Muscle of arm (tissue), 14 donors: ENCODE measurements at places on chromosomes 7 and 10.

GRCh38 chr7:158110661-158111048, 477.0 kb downstream of the PTPRN2 start:
- DNase-seq, result no peak

- DNase-seq, result no peak
Measured at GRCh38 chr7:33590916-33591315, 314.4 kb upstream of the BMPER start.

- no peak for DNase-seq
Measured at GRCh38 chr7:50827281-50827680, 44.6 kb upstream of the GRB10 start.

GRCh38 chr10:6579904-6580278, at the start of gene PRKCQ:
PRKCQ (minus strand) TSS chr10:6580276; CDS start chr10:6515135, 65,141 bp downstream.
- no peak for DNase-seq

DNA sequence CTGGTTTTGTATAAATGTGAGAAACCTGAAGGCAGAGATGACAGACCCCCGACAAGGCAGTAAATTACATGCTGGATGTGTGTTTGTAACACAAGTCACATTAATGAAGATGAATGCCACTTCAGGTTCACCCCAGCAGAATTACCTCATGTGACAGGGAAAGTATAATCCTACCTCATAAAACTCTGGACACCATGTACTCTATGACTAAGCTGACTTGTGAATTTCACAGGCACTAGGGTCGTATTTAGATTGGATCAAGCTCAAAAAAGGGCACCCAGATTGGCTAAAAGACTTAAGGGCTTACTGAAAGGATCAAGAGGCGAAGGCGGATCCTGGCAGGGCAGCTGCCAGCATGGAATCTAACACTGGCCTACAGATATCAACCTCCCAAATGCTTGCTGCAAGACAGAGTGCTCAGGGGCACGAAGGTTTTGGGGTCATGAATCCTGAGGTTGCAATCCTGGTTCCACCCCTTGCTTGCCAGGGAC, 161.4 kb downstream of the PIP4K2A start:
- DNase-seq, result no peak

- DNase-seq, result no peak
Measured at GRCh38 chr10:125689955-125690569, 7.1 kb upstream of the TEX36 start.

DNA sequence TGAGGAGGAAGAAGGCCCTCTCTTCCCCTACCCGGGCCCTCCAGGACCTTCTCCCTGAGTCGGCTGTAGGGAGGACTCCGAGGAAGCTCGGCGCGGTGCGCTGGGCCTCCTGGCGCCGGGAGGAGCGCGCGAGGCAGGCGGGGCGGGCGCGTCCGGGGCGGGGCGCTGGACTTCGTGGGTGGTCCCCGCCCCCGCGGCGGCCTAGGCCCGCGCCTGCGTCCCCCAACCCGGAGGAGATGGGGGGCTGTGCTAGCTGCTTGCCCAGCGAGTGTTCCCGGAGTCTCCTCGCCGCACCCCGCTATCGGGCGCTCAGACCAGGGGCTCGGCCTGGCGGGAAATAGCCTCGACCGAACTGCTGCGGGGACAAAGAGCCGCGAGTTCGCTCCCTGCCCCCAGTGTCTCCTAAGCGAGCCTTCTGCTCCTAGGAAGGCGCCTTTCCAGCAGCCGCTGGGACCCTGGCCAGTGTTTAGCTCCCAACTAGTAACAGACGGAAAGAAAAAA, 19.2 kb upstream of the SMO start:
- peak; percentile 72 for DNase-seq

DNA sequence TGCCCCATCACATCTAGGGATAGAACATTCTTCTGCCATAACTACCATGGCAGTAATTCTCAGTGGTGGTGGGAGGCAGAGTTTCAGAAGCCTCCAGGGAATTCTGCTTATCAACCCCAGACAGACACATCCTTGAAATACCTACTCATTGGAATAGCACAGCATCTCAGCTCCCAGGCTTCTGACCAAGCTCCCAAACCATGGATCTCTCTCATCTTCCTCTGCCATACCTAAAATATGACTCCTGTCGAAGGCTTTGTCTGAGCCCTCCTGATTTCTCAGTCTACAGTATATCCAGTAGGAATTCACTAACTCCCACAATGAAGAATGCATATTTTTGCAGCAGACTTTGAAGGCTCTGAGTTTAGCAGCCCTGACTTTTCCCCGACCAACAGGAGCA, 687.5 kb downstream of the GRID1 start:
- DNase-seq, result no peak

- DNase-seq, result no peak
Measured at GRCh38 chr10:35451151-35452016, 115.1 kb downstream of the CCNY start.

GRCh38 chr10:61503051-61503450, 49.9 kb upstream of the TMEM26 start:
- DNase-seq, result no peak

DNA sequence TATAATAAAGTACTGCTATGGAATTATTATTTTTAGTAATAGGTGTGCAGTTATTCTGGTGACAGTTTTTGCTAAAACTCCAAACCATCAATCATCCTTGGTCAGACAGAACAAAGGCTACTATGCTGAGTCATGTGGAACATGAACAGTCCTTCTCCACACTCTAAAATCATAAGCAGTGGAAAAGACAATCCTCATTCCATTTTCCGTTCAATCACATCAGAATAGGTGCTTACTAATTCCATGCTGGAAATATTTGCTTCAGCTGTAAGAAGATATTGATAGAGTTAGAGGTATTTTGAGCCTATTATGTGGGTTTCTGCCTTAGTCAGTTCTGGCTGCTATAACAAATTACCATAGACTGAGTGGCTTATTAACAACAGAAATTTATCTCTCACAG, 82.9 kb downstream of the FAM13C start:
- no peak for DNase-seq

DNA sequence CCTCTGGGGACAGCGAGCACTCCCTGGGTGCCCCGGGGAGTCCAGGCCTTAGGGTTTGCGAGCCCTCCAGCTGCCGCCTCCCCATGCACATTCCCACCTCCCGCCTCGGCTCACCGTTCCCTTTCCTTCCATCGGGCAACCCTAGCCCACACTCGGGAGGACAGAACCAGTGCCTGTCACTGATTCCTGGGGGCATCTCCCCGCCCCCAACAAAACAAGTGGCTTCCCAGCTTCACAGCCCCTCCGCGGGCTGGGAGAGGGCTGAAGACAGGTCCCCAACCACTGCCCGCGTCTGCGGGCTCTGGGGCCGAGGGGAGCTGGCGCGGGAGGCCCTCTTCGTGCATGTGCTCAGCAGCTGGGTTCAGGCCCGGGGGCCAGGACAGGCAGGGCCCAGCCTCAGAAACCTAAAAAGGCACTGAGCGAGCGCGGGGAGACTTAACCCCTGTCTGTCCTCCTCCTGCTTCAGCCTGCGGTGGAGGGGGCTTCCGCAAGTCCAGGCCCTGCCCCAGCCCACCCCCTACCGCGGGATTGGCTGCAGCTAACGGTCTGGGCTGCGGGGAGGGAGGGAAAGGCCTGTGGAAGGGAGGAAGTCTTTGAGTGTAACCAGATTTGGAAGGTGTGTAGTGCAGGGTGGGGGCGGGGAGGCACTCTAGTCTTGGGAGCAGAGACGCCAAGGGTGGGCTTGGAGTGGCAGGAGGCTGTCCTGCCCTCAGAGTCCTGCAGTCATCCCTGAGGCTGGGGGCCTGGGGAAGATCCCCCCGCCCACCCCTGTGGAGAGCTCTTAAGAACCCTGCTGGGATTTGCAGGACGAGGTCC, 1.2 kb downstream of the FLNC start:
- peak; percentile 84 for DNase-seq

DNA sequence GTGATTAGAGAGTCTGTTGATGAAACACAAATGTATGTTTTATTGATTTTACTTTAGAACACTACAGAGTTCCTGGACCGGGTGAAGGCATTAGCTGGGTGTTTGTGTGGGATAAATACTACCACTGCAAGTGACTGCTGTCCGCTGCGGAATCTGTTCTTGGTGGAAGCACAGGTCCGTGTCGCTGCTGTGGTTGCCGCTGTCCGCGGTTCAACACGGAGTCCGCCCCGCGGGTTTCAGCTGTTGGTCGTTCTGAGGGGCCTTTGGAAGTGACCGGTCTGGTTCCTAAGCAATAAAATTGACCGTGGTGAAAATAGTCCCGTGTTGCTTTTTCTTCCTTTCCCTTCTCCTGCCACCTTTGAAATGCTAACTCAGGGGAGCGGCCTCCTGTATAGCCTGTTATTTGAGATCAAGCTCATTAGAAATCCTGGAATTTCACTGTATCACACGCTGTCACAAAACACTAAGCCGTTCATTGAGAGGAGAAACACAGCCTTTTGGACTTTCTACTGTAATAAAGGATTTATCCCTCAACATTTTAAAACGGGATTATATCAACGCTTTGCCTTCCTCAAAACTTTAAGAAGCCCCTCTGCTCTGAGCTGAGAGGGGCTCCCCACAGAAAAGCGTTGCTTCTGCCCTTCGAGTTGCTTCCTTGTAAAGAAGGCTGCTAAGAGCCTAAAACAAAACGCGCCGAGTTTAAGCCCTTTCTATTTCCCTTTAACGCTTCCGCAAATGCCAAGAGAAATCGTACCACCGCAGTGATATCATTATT, 2.6 kb downstream of the NKX6-2 start:
- no peak for DNase-seq

- no peak for DNase-seq
Measured at GRCh38 chr7:28931565-28931964, 26.6 kb downstream of the TRIL start.

DNA sequence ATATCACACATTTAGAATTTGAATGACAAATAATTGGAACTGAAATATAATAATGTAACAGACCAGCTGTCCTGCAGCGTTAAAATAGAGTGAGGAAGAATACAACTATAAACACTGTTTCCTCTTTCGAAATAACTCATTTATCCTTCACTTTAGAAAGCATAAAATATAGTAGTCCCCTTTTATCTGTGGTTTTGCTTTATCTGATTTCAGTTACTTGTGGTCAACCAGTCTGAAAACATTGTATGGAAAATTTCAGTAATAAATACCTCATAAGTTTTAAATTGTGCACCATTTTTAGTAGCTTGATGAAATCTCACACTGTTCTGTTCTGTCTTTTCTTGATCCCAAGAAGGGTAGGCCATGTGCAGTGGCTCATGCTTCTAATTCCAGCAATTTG, 31.7 kb downstream of the POLR1F start:
- no peak for DNase-seq

- no peak for DNase-seq
Measured at GRCh38 chr10:101967713-101968112, 88.3 kb downstream of the ARMH3 start.

DNA sequence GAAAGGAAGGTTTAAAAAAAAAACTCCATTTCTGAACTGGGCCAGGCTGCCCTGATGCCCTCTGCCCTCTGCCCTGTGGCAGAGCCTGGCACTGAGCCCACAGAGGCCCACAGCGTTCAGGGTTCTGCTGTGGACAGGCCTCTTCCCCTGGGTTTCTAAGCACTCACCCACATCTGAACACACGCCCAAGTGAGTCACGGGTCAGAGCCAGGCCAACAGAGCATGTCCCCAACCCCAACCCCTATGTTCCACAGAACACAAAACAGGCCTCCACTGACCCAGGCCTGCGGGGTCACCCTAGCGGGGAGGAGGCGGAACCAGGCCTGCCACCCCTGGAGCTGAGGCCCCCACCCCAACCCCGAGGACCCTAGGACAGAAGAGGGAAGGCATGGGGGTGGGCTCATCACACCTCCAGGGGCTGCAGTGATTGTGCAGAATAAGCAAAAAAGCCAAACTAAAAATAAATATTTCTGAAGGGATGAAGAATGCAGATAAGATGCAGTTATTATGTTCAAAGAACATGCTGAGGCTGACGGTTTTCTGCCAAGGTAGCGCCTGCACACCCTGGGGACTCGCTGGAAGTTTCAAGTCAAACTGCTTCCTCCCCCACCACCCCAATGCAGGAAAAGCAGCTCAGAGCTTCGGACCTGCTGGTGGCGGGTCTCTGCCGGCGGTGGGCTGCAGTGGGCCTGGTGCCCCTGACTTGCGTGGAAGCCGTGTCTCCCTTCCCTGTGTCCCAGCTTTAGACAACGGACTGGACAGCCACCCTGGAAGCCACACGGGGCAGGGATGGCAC, 5.4 kb downstream of the WDR86 start:
- no peak for DNase-seq

- peak; percentile 81 for DNase-seq
Measured at GRCh38 chr7:32891043-32891799, at the start of gene KBTBD2. KBTBD2 (minus strand) TSS chr7:32891760; CDS start chr7:32879604, 12,156 bp downstream.

- DNase-seq, result no peak
Measured at GRCh38 chr7:132915647-132916046, 166.2 kb downstream of the CHCHD3 start.

DNA sequence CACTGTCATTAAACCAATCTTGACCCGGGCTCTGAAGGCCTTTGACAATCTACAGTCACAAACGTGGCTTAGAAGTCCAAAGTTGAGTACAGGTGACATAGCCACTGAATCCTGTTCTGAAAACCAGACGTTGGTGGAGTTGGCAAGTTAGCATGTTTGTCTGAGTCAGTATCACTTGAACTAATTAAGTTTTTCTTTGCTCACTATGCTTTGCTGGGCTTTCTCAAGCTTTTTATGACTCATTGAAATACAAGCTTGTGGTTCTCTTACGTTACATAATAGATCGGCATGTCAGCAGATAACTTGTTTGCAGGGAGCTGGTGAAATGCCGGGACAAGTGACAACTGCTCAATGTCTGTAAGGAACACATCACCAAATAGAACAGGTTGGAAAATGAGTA, 53.8 kb downstream of the ARL5B start:
- no peak for DNase-seq

DNA sequence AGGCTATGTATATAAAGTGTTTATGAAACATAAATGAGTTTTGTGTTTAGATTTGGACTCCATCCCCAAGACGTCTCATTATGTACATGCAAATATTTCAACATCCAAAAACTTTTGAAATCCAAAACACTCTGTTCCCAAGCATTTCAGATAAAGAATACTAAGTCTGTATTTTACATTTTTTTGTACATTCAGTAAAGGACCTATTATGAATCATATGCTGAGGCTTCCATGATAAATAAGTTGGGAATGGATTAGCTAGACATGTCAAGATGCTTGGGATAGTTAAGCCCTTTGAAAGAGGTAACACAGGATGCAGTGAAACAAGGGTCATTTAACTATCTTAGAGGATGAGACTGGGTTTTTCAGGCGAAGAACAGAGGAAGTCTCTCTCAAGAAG, 262.9 kb downstream of the SNX13 start:
- DNase-seq, result no peak
